ENCODE measurements at places on chromosomes 6 and 20. TPM values are rescaled to one million over a fixed set of nuclear protein-coding genes. Genes with fewer than 3 reads are reported as not detected.

The GPR63 gene
- 0.36 TPM for total RNA-seq

GRCh38 chr20:56815796-56816195 lies 186.7 kb downstream of the TFAP2C start:
- no peaks in the 10 kb centered on the region for H3K36me3 ChIP-seq
- no peak for DNase-seq
- no peaks in the 10 kb centered on the region for H3K4me1 ChIP-seq
- H3K4me3 ChIP-seq, result no peak overlapping the region
- peaks cover 17% of the 10 kb centered on the region for H3K27me3 ChIP-seq
- no peak overlapping the region for H3K27ac ChIP-seq

DNA sequence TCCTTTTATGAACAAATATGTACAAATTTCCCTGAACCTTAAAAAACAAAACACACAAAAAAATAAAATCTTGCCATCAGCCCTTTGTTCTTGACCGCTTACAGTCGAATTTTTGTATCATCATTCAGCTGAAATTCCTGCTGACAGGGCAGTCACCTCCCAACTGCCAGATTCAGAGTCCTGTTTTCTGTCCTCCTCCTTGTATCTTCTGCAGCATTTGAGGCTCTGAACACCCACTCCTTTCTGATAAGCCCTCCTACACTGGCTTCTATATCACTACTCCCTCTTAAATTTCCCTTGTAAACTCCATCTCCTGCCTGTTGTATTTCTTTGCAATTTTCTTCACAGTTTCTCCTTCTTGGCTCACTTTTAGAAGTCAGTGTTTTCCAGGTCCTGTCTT lies 77.8 kb upstream of the CCN6 start:
- no peaks in the 10 kb centered on the region for H3K27me3 ChIP-seq
- H3K4me3 ChIP-seq, result no peak overlapping the region
- no peaks in the 10 kb centered on the region for H3K36me3 ChIP-seq
- DNase-seq, result no peak
- H3K4me1 ChIP-seq, result peaks cover 22% of the 10 kb centered on the region

DNA sequence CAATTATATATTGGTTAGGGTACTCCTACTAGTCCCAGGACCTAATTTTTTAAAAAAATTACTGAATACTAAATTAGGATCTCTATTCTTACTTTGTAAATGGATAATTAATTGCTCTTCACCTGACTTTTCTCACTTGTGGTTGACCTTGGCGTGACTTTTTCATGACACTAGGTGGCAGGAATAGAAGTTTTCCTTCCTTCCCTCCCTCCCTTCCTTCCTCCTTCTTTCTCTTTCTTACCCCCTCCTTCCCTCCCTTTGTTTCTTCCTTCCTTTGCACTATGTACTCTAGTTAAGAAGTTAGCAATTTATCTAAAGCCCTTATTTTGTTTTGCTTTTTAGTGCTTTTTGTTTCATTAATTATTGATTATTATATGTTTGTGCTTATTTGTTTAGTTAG lies 20.4 kb upstream of the HBS1L start:
- no peaks in the 10 kb centered on the region for H3K36me3 ChIP-seq
- H3K27ac ChIP-seq, result no peak overlapping the region
- H3K27me3 ChIP-seq, result peaks cover 7% of the 10 kb centered on the region
- no peaks in the 10 kb centered on the region for H3K4me1 ChIP-seq

DNA sequence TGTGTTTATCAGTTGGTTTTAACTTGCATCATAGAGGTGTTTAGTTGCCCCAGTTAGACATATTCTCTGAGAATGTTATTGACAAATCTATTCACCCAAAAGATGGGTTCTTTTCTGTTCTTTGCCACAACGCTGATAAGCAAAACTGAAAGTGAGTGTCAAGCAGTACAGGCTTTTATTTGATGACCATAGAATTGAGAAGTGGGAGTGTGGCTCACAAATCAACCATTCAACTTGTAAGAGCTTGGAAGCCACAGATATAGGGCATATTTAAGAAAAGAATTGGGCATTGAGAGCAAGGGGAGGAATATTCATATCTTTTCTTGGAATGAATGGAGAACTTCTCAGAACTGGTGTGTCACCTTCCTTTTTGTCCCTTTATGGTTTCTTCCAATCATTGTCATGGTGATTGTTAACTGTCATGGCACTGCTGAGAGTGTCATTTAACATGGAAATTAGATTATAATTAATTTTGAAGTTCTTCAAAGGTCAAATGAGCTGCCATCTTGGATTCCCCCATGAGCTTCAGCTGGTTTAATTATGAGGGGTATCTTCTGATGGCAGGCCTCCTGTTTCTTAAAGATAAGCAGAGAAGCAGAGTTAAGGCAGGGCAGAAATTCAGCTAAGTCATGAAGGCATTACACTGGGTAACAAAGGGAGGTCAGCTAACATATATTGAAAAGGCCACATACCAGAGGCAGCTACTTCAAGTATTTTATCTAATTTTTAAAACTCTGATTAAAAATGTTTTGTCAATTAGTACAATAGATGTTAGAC lies 254.0 kb upstream of the HTR1E start:
- H3K27ac ChIP-seq, result no peak overlapping the region
- no peak overlapping the region for H3K4me3 ChIP-seq
- DNase-seq, result no peak
- no peaks in the 10 kb centered on the region for H3K36me3 ChIP-seq
- no peaks in the 10 kb centered on the region for H3K4me1 ChIP-seq
